Right renal pelvis (tissue), 4 donors: ENCODE measurements at places on chromosomes 11 and 22. TPM values are rescaled to one million over a fixed set of nuclear protein-coding genes. Genes with fewer than 3 reads are reported as not detected.
A peak's percentile ranks its signal among the peaks of the same experiment; 100 is the strongest.

DNA sequence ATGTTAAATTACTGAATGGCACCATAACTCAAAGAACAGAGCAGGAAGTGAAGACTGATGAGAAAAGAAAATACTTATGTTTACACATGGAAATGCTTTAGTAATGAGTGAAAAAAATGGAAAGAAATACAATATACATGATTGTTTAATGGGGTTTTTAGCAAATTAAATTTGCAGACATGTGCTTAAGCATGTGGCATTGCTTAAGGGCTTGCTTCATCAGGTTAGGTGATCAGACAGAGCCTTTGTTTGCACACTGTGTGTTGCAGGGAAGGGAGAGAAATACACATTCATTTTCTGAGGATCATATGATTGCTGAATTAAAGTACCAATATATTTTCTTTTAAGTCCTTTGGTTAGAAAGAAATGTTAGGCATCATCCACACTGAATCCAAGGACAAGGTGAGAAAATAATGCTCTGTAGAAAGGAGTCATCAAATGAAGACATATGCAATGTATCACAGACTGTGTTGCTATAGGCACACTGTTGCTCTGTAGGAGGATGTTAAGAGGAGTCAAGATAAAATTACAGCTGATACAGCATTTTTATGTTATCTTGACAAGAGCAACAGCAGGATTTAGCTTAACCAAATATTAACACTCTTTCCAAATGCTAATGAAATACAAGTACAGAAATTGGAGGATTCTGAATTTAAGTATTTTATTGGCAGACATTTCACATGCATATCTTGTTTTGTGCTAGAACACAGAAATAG lies 23.4 kb upstream of the ARHGAP20 start:
- DNase-seq: peak; percentile 19

GRCh38 chr22:24592058-24592850 lies 619 bp downstream of the LRRC75B start:
- no peak for DNase-seq

- DNase-seq: no peak
Measured at GRCh38 chr11:34654483-34655334, 33.8 kb downstream of the EHF start.

BATF2 gene
- polyA plus RNA-seq: 3.3 TPM

ARHGAP32 gene
- polyA plus RNA-seq: 20.2 TPM

MEI1 gene
- 1.3 TPM for polyA plus RNA-seq

GRCh38 chr11:17014833-17015626 lies 816 bp upstream of the PLEKHA7 start:
- no peak for DNase-seq

DNA sequence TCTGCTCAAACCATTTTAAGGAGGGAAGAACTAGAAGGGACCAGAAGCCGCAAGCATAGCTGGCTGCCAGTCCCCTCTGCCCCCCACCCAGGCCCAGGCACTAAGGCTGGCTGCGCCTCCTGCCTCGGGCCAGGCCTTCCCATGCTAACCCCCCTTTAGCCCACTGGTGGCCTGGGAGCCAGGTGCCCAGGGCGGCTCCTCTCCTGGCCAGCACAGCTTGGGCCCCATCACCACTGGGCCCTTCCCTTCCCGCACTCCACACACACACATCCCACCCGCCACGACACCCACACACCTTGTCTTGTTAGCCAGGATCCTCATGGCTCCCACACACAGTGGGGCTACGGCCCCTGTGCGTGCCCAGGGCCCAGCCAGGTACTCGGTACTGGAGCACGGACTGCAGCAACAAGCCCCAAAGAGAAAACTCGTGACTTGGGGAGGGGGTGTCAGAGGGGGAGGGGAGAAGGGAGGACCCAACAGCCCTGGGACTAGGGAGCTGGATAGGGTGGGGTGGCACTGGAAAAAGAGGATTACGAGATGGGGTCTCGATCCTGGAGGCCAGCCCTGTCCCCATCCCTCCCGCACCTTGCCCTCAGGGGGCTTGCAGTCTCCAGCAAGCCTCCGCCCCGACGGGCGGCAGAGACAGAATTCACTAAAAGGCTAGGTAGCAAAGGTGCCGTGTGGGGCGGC lies 16.0 kb downstream of the BCL9L start:
- no peak for DNase-seq

C11orf97 gene
- not detected for polyA plus RNA-seq

PICALM gene
- 240 TPM for polyA plus RNA-seq

THRSP gene
- polyA plus RNA-seq: 0.63 TPM
